Cardiac fibroblast (primary cell): ENCODE measurements at places on chromosomes 3 and 15.
A peak's percentile ranks its signal among the peaks of the same experiment; 100 is the strongest.

DNA sequence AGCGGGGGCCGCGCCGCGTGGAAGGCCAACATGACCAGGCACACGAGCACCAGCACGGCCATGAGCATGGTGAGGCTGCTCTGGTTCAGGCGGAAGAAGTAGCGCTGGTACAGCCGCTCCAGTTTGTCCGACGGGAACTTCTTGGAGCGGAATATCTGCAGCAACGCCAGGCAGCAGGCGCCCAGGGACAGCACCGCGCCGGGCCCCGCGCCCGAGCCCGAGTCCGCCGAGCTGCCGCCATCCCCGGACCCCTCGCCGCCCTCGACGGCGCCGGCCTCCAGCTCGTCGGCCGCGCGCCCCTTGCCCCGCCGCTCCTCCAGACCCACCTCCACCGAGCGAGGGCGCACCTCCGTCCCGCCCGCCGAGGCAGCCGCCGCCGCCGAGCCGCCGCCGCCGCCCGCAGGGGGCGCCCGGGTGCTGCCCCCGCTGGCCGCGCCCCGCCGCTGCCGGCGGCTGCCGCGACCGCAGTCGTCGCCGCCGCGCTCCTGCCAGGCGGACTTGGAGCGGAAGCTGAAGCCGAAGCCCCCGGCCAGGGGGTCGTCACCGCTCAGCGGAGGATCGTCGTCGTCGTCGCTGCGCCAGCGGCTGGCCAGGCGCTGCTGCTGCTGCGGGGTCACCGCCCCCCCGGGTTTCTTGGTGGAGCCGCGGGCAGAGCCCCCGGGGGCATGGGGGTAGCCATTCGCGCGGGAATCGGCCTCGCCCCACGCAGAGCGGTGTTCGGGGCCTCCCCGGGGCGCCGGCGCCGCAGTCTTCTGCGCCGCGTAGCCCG is 957 bp downstream of the ADCY5 start:
- no peak for DNase-seq

DNA sequence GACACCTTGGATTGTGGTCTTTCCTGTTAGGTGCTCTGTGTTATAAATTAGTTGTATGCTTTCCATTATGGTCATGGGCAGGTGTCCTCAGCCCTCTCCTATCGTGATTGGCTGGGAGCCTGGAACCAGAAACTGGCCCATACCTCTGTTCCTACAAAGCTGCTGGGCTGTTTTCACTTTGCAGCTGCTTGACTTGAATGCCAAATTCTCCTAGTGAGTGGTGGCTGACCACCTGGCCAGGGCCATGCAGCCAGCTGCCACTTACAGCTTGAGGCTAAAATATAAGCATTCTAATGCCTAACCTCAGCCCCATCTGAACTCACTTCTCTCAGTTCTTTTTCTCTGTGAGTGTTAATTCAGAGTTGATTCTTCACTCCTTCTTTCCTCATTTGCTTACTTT is 239.3 kb upstream of the GBE1 start:
- no peak for DNase-seq

- DNase-seq: no peak
These were observed 427.7 kb downstream of the GABRG3 start for GRCh38 chr15:27398631-27399161.

DNA sequence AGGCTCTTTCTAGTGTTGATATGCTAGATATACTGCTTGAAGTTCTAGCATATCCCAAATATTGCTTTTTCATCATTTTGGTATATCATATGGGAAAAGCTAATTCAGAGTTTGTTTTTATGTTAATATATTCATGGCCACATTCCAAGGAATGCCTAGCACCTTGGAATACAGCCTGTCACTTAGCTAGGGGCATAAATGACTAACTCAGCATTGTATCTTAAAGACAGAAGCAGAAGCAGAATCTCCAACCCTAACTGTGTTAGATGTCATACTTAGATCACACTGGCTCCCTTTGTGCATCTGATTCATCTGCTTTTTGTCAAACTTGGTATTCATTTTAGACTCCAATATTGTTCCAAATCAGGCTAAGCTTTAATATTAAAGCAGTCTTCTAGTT is 130.8 kb upstream of the TSPAN3 start:
- DNase-seq: no peak

GRCh38 chr3:69725994-69726571 is 13.2 kb upstream of the MITF start:
- no peak for DNase-seq

GRCh38 chr3:170766823-170767575 is 103.0 kb downstream of the RPL22L1 start:
- no peak for DNase-seq

DNA sequence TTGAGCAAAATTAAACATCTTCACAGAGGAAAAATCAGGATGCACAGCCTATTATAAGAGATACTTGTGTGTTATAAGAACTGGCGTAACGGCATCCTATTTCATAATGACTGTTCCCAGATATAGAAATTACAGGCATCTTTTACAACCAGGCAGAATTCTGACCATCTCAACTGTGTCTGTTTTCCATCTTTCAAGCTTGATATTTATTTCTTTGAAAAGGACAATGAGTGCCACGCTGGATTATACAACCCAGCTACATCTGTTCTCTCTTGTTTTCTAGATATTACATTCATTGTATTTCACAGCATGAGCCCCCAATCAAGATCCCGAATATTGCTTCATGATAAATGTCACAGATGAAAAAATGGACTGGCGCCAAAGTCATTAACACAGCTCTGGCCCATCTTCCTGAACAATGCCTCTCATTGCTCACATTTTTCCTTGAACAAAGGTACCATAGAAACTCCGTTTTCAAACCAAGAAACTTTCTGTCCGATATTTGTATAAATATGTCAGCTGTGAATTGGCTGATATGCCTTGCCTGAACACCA is 420.6 kb downstream of the TBL1XR1 start:
- no peak for DNase-seq

DNA sequence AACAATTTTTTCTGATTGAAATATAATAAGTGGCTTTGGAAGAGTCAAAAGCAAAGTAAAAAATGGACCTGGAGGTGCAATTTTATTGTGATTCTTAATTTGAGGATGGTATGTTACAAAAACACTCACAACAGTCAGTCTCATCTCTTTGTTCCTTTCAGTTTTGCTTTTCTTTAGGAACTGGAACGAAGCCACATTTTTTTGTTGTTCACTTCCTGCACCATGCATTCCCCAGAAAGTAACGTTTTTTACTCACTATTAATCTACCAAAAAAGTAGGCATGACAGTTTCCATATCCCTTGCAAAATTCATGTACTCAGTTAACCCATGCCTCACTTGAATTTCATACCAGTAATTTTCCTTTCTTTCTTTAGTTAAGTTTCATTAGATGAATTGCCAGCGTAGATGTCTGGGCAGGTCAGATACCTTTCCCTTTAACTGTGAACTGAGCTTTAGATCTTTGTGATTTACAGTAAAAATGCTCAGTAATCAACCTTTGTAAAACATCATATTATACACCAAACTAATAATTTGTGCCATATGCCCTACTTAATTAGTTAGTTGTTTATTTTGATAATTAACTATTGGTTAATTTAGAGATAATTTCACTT is 384.3 kb downstream of the ROBO1 start:
- DNase-seq: peak; percentile 74

- no peak for DNase-seq
These were observed 7.7 kb downstream of the MAP1A start for GRCh38 chr15:43525131-43525530.

DNA sequence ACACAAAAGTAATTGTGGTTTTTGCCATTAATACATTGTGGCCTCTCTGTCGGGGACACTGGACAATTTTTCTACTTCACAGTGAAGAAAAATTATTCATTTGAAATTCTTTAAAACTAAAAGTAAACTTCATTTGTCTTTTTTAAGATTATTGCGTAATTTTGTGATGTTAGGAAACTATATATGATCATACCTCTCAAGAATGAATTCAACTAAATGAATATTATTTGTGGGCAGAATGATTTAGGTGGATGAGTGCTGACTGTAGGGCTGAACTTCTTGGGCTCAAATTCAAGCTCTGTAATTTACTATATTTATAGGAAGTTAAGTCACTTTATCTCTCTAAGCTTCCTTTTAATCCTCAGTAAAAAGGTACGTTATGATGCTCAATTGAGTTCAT is 441.2 kb downstream of the ROBO1 start:
- peak; percentile 3 for DNase-seq

DNA sequence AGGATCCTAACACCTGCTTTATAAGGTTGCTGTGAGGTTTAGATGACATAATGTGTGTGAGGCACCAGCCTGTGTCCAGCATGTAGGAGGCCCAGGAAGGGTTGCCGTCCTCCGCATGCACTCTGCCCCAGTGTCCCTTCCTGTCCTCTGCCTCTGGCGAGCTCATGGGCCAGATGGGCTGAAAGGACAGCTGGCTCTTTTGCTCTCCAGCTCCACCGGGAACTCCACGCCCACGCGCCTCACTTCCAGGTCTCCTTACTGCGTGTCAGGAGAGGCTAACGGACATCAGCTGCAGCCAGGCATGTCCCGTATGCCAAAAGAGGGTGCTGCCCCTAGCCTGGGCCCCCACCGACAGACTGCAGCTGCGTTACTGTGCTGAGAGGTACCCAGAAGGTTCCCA is 12.2 kb downstream of the MUC20 start:
- DNase-seq: no peak

DNA sequence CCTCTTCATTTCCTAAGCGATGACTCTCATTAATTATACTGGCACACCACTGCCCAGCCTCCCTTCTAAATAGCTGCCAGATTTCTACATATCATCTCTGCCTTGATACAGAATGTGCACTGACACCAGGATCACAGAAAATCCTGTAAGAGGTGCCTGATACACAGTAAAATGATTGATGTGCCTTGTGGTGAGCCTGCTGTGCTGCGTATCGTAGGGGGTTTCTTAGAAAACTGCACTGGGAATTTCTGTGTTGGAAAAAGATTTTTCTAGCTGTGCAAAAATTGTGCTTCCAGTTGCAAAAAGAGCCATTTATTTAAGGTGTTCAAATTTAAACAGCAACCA is 3.0 kb upstream of the PLCH1 start:
- no peak for DNase-seq

DNA sequence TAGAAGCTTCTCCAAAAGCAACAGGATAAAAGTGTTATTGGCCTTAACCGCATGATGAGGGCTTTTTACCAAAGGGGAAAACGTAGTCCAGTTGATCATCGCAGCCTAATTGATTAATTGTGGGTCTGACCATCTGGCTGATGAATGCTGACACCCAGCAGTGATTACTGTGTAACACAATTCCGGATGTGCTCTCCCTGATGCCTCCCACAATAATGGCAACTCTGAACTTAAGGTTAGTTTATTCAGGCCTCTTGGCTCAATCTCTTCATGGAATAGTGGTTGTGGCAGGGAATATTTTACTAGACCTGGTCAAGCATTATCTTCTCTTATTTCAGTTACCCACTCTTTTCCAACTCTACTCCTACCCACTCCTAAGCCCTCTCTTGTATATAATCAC is 332.9 kb downstream of the TIGIT start:
- no peak for DNase-seq

- DNase-seq: no peak
These were observed 5.9 kb downstream of the CGNL1 start for GRCh38 chr15:57382215-57382614.

- no peak for DNase-seq
These were observed 43.5 kb downstream of the LPP start for GRCh38 chr3:188197388-188197847.

DNA sequence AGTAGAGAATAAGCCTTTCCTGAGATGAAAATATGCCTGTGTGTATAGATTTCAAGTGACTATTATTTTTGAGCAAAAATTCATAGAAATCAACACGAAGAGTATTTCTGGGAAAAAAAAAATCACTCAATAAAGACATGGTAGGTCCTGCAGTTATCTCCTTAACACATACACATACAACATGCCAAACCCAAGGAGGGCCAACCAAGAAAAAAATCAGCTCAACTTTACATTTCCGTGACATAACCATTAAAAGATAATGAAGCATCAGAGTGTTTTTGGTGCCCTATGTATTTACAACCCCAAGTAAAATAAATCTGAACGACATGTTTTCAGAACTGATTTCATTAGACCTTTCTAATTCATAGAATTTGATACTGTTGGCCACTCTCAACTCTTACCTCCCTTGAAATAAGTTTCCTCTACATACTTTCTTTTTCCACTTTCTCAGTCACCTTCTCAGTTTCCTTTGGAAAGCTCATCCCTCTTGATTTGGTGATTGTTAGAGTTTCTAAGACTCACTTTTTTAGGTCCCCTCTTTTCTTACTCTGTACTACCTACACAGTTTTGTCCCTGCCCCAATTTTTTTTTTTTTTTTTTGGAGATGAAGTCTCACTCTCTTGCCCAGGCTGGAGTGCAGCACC is 162.3 kb downstream of the TBL1XR1 start:
- no peak for DNase-seq

DNA sequence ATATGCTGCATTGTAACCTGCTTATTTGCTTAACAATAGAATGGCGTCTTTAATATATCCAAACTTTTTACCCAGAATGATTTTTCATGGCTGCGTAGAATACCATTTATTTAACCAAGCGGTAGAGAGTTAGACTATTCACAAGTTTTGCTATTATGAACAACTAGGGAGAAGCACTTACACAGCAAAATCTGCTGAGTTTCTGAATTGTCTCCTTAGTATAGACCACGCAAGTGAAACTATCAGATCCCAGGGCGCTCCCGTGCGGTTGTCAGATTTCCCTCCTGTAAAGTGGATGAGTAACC is 12.6 kb upstream of the ADPGK start:
- DNase-seq: no peak

DNA sequence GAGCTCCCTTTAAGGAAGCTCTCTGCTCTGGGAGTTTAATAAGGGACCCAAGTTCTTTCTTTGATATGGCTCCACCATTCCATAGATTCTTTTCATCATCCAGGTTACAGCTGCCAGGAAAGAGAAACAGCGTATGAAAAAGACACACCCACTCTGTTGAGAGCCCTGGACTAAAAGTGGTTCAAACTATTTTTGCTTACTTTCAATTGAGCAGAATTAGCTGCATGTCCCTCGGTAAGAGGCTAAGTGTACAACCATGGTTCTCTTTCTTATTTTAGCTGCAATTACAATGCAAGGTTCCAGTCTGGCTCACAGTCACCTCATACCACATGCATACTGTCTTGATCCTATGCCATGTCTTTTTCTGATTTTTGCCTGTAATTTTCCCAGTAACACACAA is 1288.3 kb downstream of the NSUN3 start:
- no peak for DNase-seq

DNA sequence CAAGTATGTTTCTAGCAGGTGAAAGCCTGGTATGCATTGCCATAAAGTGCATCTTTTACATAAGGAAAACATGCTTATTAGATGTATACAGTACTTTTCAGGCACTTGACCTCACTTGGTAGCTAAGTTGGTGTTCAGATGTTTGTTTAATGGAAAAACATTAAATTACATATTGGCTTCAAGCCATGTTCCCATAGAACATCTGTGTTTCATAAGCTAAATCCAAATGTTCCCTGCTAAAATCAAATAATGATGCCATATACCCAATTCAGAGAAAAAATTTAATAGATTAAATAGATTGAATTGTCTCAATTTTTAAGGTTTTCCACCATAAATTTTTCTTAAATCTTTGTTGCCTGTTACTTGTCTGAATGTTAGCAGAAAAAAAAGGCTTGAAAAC is 19.1 kb upstream of the RPL22L1 start:
- DNase-seq: no peak
